ENCODE measurements at places on chromosomes 12 and 14.

DNA sequence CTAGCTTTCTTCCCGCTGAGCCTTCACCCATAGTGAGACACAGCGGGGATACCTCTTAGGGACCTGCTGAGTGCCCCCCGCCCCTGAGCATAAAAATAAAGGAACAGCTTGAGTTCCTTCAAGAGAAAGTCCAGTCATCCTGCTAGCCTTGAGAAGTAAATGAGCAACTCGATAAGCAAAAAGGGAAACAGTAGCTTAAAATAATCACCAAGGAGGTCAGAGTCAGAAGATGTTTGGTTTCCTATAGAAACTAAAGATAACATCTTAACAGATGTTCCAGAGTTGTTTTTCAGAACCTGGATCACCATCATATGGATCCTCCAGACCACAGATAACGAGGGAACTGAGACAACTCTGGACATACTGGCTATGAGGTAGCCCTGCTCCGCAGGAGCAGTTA, 94.0 kb downstream of the BCAT1 start:
- no peak for DNase-seq

DNA sequence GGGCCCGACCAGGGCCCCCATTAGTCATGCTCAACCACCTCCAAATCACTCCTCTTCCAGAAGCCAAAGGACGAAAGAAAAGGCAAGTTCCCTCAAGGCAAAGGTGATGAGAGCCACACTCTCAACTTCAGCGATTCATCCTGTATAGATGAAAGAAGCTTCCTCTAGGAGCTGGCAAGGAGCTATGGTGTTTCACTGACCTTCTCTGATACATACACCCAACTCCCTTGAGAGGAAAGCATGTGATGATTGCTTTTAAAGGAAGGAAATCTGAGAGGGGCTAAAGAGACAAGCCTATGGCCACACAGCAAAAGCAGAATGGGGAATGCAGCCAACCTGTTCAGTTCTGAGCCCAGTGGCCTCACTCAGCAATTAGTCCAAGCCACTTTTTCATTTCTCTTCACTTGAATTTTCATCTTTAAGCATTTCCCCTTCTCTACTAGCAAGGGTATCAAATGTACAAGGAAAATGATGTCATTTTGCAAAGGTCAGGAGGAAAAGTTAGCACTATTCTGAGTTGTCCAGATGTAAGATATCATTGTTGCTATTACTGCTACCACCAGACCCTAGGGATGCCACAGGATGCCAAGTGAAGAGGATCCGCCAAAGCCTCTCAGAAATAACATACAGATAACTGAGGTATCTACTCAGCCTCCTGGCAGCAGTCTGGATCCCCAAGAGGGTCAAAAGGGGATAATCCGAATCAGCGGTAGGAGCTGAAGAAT, 82.5 kb downstream of the MAP3K9 start:
- DNase-seq: no peak

DNA sequence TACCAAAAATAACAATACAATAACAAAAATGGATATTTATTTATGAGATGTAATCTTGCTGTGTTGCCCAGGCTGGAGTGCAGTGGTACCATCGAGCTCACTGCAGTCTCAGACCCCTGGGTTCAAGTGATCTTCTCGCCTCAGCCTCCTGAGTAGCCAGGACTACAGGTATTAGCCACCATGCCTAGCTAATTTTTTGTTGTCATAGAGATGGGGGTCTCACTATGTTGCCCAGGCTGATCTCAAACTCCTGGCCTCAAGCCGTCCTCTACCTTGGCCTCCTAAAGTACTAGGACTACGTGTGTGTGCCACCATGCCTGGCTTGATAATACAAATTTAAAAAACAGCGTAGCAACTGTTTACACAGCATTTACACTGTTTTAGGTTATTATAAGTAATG, 23.1 kb downstream of the ARHGAP5 start:
- no peak for DNase-seq

- DNase-seq: no peak
These were observed 72.4 kb upstream of the USP44 start for GRCh38 chr12:95623554-95624170.

GRCh38 chr12:83261998-83262397, 575.3 kb downstream of the TMTC2 start:
- DNase-seq: no peak

GRCh38 chr12:20477672-20478071, 109.3 kb downstream of the PDE3A start:
- no peak for DNase-seq

GRCh38 chr14:69665631-69666030, 54.2 kb downstream of the SUSD6 start:
- no peak for DNase-seq

GRCh38 chr12:131090274-131091210, 136.8 kb downstream of the ADGRD1 start:
- DNase-seq: no peak

DNA sequence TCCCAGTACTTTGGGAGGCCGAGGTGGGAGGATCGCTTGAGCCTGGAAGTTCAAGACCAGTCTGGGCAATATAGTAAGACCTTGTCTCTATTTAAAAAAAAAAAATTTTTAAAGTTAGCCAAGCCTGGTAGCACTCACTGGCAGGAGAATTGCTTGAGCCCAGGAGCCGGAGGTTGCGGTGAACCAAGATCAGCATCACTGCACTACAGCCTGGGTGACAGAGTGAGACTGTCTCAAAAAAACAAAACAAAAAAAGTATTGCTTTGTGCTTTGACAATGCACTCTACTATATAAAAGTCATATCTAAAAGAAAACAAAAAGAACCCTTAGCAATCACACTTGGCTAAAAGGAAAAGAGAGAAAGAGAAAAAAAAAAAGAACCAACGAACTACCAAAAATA, 26.8 kb downstream of the GNPTAB start:
- no peak for DNase-seq

GRCh38 chr12:45731190-45731775, 1.8 kb downstream of the ARID2 start:
- DNase-seq: no peak

DNA sequence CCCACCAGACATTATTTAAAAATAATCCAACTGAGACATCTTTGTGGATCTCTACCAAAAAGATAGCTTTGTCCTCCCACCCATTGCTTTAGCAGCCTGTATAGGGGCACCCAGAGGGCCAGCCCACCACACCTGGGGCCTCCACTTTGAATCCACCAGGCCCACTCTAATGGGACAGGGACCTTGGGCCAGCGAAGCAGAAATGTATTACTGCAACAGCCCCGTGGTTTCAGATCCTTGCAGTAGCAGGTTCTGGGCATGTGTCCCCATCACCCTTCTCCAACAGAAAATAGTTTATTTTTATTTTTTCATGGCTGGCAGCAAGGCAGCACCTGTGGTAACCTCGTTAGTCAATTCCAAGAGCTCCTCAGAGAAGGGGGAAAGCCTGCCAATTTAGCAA, 218.4 kb downstream of the ZFP36L1 start:
- DNase-seq: no peak

DNA sequence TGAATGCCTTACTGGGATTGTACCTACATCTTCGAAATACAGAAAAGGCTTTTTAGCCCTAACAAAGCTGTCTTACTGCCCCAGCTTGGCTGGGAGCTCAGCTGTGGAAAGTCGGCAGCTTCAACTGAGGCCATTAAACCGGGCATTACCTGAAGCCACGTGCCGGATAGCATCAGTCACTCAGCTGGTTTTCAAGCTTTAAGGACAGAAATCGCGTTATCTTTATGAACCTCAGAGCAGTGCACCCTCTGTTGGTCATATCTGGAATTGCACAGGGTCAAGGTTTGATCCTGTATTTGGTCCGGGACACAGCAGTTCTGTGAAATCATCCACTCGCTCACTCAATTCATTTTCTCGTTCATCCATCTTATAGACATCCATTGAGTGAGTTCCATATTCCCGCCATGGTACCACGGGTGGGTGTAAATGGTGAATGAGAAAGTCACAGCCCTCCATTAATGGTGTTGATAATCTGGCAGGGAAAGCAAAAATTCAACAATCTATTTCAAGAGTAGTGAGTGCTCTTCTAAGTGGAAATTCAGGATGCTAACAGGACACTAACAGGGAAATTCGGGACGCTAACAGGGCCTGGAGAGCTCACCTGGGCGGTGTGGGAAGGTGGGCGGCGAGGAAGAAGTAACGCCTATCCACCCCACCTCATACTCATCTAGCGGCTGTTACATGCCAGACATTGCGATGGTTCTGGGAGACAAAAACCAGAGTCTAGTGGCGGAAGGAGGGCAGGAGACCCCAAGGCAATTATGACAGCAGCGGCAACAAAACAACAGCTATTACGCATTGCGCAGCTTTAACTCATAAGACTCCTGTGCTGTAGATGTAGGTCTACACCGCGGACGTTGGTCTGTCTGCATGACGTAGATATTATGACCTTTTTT, 60.6 kb upstream of the TCL1A start:
- peak; percentile 18 for DNase-seq

DNA sequence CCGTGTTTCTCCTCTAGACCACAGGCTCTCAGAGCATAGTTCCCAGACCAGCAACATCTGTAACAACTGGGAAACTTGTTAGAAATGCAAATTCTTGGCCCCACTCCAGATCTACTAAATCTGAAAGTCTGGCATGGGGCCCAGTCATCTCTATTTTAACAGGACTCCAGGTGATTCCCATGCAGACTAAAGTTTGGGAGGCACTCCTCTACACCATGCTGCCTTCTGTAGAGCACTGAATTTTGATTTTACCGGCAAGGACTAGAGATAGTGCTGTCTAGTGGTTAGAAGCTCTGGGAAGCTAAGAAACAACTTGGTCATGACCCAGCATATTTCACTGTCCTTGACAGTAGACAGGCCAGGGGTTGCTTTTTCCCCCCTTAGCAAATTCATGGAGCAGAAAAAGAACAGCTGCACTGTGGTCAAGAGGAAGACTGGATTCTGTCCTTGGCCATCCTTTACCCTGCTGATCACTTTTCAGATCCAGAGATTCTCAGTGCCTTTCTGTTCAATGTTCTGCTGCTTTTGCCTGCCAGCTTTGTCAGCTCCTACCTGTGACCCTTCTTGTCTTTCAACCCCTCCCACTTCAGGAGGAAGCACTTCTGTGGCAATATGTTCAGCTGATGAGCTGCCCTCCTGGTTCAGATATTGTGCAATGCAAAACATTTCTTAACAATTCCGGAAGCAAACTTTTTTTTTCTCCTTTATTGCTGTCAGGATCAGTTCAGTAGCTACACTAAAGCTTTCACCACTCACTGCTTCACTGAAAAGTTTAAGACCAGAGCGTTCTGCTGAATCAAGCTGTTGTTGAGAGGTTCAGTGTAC, 133.8 kb upstream of the NUDT4 start:
- DNase-seq: no peak

DNA sequence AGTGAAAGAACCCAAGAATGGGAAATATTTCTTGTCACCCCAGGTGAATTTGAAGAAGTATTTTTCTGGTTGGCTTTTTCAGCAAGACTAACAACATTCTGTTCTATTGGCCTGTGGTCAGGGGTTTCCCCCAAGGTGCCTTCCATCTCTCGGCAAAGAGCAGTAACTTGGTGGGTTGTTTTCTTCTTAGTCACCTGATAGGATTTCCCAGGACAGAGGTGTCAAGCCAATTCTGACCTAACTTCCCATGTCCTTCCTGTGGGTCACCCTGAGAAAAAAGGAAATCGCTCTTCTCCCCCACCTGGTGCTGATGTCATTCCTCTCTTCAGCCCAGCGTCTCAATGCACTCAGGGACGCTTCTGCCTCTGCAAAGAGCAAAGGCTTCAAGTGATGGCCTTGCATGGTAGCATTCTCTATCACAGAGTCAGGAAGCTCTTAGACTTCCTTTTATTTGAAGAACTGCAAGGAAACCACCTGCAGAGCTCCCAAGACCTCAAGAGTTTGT, 16.1 kb upstream of the IFNG start:
- peak; percentile 43 for DNase-seq

GRCh38 chr12:129772501-129773493, 131.0 kb downstream of the TMEM132D start:
- no peak for DNase-seq

DNA sequence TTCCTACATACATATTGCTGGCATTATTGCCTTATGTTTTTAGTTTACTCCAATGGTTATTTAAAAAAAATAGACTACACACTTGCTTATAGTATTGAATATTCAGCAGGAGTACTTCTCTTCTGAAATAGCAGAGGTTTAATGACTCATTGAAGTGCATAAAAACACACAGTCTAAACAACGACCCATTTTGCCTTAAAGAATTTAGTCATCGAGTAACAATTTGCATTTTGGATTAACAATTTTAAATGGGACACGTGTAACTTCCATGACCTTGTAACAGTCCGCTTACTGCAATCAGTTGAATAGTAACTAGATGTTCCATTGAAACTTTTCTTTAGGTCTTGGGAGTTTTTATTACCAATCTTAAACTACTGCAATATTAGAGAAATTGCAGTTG, 9.0 kb downstream of the TRHDE start:
- DNase-seq: no peak

DNA sequence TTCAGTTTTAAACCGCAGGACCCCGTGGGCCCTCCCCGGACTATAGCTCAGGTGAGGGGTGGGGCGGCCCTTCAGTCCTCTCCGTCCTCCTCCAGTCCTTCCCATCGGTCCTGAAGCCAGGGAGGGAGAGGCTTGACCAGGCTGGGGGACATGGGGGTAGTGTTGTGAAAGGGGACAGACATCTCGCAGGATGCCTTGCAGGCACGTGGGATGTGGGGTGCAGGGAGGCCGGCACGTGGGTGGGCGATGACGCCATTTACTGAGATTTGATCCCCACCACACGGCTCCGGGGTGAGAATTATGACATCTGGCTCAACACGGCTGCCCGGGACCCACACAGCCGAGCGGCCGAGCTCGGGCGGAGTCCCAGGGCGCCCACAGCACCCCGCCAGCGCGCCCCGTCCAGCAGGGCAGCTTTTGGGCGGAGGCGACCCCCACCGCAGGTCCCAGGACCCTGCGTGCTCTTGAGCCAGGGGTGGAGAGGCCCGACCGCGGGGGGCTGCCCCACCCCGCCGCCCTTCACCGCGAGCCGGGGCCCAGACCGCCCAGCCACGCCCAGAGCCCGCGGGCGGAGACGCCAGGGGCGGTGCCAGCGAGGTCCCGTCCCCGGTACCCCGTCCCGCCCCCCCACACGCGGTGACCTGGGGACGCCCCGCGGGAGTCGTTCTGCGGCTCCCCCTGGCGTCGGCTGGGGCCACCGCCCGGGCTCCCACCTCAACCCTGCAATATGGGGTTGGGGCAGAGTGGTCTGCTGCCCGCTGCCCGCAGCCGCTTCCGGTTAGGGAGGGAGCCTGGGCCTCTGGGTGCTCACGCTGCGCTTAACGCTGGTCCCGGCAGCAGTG, 3.3 kb upstream of the EXOC3L4 start:
- no peak for DNase-seq

- no peak for DNase-seq
These were observed 5.7 kb downstream of the WNT5B start for GRCh38 chr12:1634590-1635191.

DNA sequence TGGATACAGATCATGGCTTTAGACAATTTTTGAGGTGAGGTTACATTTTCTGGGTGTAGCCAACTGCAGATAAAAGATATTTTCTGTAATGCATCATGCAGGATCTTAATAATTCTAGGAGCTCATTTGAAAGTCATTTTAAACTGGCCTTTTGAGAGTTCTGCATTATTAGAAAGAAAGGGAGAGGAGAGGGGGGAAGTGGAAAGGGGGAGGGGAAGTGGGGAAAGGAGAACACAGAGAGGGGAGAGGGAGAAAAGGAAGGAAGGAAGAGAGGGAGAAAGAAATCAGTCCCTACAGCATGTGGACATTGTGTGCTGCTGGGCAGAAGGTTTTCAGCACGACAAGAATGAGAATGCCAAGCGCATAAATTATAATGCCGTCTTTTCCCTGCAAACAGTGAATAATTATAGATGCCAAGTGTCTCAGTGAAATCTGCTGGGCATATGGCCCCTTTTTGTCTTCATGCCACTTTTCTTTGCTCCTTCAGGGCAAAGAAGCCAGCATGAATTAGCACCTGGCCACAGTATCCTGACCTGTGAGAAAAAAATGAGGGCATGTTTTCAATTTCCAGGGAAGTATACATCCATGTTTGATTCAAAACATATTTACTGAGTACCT, 22.7 kb upstream of the PPP2R5C start:
- no peak for DNase-seq

All from GM12864 (cell line).